ENCODE measurements at places on chromosomes 13 and 19.
A peak's percentile ranks its signal among the peaks of the same experiment; 100 is the strongest.

DNA sequence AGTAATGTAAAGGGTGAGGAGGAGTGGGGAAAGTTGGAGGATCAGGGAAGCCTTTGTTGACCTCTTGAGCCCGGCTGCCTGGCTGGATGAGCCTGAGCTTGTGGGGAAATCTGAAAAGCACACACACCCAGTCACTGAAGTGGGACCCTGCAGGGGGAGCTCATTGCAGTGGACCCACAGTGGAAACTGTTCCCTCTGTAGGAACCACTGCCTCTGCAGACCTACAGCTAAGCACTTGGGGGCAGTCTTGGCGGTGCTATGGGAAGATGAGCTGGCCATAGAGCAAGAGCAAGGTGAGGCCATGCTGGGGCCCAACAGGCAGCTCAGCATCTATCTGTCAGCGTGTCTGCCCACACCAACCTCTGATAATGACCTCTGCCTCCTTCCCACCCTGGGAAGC lies 294.8 kb downstream of the TSHZ3 start:
- peak; percentile 55 for DNase-seq

- peak; percentile 13 for DNase-seq
Measured at GRCh38 chr19:16076958-16077611, 790 bp downstream of the TPM4 start.

GRCh38 chr19:16445238-16446107 lies 26.3 kb downstream of the EPS15L1 start:
- DNase-seq = peak; percentile 87

DNA sequence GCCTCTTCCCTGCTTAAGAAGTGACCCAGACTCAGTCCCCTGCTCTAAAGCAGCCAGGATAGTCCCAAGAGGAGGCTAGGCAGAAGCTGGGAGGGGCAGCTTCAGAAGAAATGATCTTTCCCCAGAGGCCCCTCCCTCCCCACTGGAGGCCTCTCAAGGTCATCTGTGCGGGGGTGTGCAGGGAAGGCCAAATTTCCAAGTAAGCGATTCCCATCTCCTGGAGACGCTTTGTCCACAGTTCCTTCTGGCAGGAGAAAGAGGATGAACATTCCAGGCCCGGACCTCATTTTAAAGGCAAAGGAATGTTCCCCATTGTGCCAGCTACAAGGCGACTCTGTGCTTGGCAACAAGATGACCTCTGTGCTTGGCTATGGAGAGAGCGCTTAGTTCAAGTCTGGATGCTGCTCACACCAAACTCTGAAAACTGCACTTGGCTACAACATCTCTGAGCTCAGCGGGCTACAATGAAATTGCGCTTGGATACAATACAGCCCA lies 23.5 kb downstream of the COL5A3 start:
- DNase-seq = no peak

DNA sequence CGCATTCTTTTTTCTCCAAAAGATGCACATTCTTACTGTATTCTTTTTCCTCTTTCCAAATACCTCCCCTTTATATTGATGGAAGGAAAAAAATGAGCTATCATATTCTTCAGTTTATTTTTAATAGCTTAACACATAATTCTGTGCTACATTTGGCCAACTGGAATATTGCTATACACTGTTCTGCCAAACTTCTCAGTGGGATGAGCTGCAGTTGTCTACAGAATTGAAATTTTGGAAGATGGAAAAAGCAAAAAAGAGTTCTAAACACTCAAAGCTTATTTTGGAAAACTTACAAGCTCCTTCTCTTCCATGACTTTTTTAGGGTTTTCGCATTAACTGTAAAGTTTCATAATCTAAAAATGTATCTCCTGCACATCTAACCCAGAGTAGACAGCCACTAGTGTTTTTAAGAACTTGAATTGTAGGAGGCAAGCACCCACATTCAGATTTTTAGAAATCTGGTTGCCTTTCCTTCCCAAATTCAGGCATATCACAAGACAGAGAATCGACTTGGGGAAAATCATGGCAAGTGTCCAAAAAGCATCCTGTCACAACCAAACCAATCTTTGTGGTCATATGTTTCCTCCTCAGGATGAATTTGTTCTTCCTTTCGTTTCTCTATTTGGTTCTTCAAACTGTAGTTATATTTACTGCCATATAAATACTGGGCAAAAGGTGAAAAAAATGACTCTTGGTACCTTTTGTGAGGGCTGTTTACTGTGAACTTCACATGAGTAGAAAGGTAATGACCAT lies 111.4 kb upstream of the FRY start:
- DNase-seq = no peak

DNA sequence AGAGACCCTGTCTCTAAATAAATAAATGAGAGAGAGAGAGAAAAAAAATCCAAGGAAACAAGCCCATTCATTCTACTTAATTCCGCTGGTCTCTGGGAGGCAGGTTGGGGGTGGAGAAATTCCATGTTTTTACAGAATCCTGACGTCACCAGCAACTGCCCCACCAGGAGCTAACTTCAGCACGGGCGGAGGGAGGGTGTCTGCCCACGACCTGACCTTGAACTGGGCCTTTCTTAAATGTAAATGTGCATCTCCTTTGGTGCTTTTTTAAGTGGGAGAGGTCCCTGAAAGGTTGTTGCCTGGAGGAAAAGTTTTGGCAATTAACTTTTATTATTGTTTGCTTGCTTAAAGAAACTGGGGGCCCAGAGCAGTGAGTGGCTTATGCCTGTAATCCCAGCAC lies 15.5 kb downstream of the KLF2 start:
- DNase-seq = peak; percentile 22

GRCh38 chr19:33054623-33055022 lies 10.1 kb downstream of the RHPN2 start:
- DNase-seq = no peak

DNA sequence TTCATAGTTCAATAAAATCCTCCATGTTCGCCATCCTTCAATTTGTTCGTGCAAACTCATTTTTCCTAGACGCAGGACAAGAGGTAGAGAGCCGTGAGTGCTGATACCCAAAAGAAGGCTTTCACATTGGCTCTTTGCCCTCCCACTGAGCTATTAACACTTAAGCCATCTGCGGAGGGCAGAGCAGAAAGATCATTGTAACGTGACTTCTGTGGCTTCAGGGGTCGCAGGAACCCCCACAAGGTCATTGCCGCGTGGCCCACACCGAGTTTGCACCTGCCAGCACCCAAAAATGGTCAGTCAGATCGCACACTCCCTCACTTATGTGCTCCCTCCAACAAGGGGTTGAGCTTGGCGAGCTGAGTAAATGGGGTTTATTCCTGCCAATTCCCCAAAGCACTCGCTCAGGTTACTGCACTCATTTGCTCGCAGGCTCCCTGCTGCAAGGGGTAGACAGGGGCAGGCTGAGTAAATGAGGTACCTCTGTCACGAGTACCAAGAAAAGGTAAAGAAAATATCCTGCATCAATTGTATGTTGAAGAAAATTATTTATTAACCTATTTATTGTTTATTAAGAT lies 144.1 kb downstream of the PRR20E start:
- no peak for DNase-seq

DNA sequence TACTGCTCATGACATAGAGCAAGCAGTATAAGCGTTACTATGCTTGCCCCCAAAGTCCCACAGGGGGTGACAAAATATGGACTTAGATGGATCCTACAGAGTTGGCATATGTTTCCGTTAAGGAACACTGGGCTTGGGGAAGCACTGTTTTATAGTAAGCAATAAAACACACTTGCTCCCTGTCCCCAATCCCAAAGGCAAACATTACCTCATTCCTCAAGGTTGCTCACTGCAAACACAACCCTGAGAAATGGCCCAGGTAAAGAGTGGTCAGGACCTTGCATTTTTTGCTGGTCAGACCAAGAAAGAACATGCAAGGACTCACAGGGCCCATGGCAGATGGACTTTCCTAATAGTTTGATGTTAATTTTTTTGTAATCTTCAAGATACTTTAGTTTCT lies 32.3 kb downstream of the UGGT2 start:
- DNase-seq = no peak

GRCh38 chr13:32791545-32792172 lies 205.4 kb downstream of the PDS5B start:
- no peak for DNase-seq

DNA sequence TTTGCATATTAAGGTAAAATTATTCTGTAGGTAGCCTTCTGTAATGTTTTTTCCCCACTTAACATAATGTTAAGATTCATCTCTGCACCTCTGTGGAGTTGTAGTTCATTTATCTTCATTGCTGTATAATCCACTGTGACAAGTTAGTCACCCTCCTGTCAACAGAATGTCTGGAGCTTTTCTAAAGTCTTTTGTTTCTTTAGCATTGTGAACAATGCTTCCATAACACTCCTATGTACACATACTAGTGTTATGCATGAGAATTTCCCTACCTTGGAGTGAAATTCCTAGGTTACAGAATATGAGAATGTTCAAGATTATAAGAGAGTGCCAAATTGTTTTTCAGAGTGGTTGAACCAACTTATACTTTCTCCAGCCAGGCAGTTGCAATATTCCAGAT lies 113.5 kb downstream of the COG6 start:
- no peak for DNase-seq

DNA sequence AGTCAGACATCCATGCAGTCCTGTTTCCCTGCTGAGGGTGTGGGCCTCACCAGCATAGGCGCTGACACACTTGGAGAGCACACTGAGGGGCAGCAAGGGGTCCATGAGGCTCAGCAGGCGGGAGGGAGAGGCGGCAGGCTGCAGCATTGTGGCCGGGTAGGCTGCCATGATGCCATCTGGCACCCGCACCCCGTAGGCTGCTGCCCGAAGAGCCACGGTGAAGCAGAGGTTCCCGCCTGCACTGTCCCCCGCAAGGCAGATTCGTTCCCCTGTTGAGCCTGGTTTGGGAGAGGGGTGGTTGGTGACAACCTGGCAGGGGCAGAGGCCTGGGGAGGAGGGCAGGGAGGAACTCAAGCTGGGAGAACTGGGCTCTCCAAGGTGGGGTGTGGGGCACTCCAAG lies 16.0 kb upstream of the CNFN start:
- DNase-seq = no peak

DNA sequence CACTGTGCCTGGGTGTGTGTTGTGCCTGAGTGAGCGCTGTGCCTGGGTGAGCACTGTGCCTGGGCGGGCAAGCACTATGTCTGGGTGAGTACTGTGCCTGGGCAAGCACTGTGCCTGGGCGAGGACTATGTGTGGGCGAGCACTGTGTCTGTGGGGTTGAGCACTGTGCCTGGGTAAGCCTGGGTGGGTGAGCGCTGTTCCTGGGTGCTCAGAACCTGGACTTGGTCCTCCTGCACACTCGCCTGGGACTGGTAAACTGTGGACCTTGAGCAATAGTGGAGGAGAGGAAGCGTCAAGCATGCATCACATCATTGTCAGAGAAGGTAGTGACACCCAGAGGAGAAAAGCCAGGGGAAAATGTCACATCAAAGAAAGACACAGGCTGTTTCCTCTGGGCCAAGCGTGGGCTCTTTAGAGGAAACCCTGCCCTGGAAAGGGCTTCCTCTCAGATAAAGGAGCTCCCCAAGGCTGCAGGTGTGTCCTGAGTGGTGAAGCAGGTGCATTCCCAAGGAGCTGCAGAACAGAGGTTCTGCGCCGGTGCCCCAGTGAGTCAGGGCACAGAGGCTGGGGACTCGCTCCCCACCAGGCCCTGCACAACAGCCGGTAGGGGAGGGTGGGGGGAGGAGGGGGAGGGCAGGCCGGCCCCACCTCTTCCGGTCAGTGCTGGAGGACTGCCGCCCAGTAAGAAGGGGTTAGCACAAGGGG lies 141.2 kb downstream of the TEX29 start:
- no peak for DNase-seq

DNA sequence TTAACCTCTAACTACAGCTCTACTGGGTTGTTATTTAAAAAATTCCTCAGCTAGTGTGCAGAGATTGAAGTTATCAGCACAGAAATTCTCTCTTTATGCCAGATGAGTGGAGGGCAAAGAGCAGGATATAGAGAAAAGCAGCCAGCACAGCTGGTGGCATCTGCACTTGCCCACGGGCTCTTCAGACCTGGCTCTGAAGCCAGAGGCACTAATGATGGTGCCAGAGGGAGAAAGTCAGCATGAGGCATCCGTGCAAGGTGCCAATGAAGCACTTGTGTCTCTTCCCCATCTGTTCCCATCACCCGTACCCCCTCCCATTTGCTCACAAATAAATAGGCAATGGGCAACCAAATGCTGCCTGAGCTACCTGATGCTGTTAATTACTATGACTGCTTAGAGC lies 138.9 kb downstream of the OLFM4 start:
- DNase-seq = no peak

- DNase-seq = no peak
Measured at GRCh38 chr13:42633495-42633894, 59.5 kb downstream of the TNFSF11 start.

DNA sequence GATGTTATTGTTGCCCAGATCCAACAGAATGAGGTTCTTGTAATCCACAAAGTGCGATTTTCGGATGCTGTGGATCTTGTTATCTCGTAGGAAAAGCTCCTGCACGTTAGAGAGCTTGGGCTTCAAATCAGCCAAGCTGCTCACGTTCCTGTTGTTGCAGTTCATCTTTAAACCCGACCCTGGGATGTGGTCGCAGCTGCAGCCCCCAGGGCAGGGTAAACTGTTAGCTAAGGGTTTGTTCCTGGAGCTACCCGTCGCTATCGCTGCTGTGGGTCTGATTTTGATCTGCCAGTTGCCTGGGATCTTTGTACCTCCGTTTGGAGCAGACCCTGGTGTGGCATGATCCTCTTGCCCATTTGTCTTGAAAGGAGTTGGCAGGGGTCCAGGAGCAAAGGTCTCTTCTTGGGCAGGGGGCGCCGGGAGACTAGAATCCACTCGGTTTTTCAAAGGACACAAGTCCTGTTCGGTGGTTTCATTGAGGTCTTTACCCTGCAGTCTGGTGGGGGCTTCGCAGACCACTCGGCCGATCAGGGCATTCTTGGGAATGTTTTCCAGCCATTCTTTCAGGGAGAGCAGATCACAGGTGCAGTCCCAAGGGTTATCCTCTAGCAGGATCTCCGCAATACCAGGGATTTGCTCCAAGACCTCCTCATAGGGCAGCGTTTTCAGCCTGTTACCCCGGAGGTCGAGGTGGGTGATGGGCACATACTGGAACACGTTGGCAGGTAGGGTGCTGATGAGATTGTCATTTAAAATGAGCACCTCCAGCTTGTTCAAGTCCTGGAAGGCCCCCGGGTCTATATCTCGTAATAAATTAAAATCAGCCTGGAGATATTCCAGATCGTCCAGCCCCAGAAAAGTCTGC lies 1.8 kb downstream of the SLITRK1 start:
- DNase-seq = no peak

DNA sequence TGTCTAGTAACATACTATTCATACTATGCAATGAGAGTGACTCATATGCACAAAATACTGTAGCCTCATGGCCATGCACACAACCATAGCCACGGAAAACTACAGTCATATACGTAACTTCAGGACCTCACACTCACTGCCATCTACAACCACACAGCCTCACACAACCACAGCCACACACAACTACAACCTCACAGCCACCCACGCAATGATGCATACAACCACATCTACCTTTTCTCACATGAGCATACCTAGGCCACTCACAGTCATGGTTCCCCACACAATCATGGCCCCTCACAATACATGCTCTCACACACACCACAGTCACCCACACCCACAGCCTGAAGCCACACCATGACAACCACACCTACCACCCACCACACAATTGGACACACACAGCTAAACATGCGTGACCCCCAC lies 8.7 kb upstream of the TNFSF14 start:
- DNase-seq = peak; percentile 23

GRCh38 chr13:76852986-76853385 lies 33.2 kb downstream of the KCTD12 start:
- peak; percentile 9 for DNase-seq
